SHP77 (cell line): ENCODE measurements at places on chromosomes 4 and X.
A peak's percentile ranks its signal among the peaks of the same experiment; 100 is the strongest.

DNA sequence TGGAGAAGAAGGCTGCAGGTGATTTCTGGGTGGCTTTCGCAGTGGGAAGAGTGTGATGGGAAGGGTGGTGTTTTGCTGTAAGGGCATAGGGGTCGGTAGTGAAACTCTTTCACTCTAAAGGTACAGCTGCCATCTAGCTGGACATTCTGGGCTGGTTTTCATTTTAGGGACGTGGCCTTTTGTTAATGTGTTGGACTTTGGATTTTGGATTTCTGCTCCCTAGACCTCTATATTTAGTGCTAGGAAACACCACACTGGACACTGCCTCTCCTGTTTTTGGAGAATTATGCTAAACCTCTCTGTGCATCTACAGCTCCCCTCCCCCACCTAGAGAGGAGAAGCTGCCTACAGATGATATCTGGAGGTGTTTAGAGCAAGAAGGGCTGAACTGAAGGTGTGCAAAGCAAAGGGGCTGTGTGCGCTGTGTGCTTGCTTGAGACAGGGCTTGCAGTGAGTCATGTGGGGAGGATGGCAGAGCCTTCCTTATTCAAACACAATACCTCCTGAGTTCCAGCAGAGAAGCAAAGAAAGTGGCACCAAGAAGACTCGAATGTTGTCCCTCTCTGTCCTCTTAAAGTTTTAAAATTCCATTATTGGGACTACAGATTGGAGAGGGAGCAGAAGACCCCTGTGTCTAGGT, 47.9 kb downstream of the STARD8 start:
- no peak for DNase-seq

- DNase-seq: no peak
Observed at GRCh38 chr4:81919810-81920209, 448.1 kb upstream of the RASGEF1B start.

DNA sequence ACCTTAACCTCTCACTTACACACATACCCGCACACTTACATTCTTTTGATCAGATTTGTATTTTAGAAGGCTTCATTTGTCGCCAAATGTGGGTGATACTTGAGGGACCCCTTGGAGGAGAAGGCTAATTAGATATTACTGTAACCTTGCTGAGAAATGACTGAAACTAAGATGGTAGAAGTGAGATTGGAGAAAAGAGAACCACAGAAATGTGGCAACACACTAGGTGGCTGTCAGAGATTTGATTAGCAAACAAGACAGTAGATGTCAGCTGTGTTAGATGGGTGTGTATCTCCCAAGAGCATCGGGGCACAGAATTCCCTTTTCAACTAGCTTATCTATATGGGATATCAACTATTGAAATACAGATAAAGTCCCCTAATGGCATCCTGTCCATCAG, 149.3 kb upstream of the FABP2 start:
- no peak for DNase-seq

DNA sequence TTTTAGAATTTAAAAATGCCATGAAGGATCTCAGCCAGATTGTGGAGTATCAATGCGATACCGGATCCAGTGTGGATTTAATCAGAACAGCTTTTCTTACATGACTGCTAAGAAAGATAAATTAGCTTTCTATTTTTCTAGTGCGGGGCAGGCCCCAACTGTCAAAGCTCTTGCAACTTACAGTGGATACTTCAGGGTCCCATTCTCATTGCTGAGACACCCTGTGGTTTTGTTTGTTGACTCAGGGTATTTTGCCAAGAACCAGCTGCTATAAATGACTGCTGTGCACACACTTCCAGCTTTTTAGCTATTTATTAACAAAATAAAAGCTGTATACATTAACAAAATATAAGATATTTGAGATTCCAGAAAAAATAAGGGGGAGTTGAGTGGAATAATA, 166.4 kb downstream of the DCLK2 start:
- DNase-seq: no peak

DNA sequence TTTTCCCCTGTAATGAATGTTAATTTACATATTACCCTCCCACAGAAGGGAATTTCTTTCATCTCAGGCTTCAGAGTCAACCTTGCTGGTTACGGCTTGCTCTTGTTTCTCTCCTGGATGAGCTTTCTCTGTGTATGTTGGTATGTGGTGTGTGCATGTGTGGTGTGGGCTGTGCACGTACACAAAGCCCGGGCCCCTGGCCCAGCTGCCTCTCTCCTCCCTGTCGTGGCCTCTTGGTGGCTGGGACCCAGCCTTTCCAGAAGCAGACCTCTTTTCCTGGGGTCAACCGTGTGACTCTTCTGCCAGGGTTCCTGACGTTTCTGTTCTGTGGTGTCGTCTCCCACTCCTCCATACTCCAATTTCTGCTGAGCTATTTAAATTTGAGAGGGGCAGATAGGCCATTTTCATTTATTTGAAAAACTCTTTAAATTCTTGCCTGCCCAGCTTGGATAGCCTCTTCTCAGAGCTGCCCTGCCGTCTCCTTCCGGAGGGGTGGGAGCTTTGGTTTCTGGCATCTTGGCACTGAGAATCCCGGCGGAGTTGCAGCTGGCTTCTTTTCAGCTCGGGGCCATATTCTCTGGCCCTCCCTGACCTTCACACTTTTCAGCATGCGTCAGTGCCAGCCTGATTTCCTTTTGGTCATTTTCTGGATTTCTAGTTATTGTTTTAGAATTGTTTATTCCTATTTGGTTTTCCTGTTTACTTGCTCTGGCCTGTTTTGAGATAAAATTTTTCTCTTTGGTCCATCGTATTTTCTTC, 25.1 kb downstream of the FHDC1 start:
- no peak for DNase-seq

- DNase-seq: no peak
Observed at GRCh38 chr4:40038977-40039376, 17.7 kb upstream of the N4BP2 start.

GRCh38 chrX:920234-920799, 289.7 kb downstream of the SHOX start:
- no peak for DNase-seq

GRCh38 chr4:84651499-84651898, 68.6 kb downstream of the CDS1 start:
- DNase-seq: no peak

DNA sequence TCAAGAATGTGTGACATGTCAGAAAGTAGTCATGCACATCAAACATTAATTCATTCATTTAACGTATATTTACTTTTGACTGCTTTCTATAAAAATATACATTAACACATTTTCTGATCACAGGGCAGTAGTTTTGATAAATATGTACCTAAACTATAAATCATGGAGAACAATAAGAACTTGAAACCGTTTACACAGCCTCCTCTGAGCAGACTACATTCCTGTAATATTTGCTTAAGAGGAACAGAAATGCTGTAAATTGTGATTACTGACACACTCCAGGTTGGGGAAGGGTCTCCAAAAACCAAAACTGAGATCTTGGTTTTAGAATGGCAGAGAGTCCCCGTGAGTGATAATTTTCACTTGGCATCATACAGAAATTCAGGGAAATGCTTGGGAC, 120.7 kb upstream of the PPARGC1A start:
- no peak for DNase-seq

GRCh38 chr4:3292571-3293400, at the start of gene RGS12:
RGS12 (plus strand) TSS chr4:3293021; CDS start chr4:3316171, 23,150 bp downstream.
- DNase-seq: peak; percentile 68

DNA sequence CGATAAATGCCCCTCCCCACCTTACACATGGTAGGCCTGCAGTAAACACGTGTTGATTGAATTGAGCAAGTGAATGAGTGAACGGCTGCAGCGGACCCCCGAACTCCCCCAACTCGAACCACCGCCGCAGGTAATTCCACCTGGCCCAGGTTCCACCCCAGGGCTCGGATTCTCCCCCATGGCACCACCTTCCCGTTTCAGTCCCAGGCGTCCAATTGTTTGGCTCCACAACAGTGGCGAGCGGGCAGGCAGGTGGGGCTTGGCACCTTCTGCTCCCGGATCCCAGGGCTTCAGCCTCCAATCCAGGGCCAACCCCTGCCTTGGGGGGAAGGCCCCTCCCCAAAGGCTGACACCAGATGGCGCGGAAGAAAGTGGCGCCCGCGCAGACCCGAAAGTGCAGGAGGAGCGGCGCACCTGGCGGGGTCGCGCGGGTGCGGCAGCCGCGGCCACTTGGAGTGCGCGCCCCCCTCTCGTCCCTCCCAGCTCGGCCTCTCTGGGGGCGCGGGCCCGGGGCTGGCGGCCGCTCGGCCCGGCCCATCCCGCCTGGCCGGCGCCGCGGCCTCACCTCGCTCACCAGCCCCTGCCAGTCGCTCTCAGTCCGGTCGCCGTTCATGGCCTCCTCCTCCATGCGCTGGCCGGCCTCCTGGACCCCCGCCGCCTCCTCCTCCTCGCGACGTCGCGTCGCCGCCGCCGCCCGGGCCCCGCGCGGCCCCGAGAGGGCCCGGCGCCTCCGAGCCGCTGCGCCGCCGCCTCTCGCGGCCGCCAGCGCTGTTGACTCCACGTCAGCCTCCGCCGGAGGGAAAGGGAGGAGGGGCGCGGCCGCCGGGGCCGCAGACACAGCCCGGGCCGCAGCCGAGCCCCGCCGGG, at the start of gene CCDC149:
Gene CCDC149 (minus strand): TSS at position 791 of the 867 bp plus-strand sequence. CDS start 178 bp downstream, at position 613.
- DNase-seq: peak; percentile 39
